ENCODE measurements at places on chromosomes 12 and 14. TPM values are rescaled to one million over a fixed set of nuclear protein-coding genes. Genes with fewer than 3 reads are reported as not detected.

GRCh38 chr12:89417246-89417977 is 65.1 kb upstream of the DUSP6 start:
- H3K4me3 ChIP-seq, result no peak overlapping the region
- peak; percentile 50 for DNase-seq
- no peak overlapping the region for H3K27ac ChIP-seq
- H3K36me3 ChIP-seq, result no peaks in the 10 kb centered on the region
- peaks cover 29% of the 10 kb centered on the region for H3K4me1 ChIP-seq

Gene IQSEC3
- total RNA-seq, result 2.7 TPM

GRCh38 chr12:85779768-85780167 is 56.4 kb downstream of the RASSF9 start:
- no peak overlapping the region for H3K4me3 ChIP-seq
- H3K27ac ChIP-seq, result no peak overlapping the region
- no peaks in the 10 kb centered on the region for H3K4me1 ChIP-seq
- DNase-seq, result no peak
- no peaks in the 10 kb centered on the region for H3K36me3 ChIP-seq

DNA sequence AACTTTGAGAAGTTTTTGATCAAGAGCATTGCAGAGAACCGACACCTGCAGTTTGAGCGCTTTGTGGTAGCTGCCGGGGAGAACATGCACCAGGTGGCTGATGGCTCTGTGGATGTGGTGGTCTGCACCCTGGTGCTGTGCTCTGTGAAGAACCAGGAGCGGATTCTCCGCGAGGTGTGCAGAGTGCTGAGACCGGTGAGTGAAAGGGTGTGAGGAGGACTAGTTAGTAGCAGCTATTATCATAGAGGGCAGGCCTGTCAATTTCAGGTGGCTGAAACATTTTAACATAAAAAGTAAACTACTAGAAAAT is 27.0 kb upstream of the HIGD1C start:
- peaks cover 46% of the 10 kb centered on the region for H3K4me1 ChIP-seq
- H3K4me3 ChIP-seq, result peak overlapping the region; percentile 28
- DNase-seq, result no peak
- no peaks in the 10 kb centered on the region for H3K36me3 ChIP-seq
- H3K27me3 ChIP-seq, result no peaks in the 10 kb centered on the region

- H3K36me3 ChIP-seq, result no peaks in the 10 kb centered on the region
- no peak for DNase-seq
- no peaks in the 10 kb centered on the region for H3K27me3 ChIP-seq
Measured at GRCh38 chr14:32710231-32710671, 228.4 kb upstream of the NPAS3 start.

DNA sequence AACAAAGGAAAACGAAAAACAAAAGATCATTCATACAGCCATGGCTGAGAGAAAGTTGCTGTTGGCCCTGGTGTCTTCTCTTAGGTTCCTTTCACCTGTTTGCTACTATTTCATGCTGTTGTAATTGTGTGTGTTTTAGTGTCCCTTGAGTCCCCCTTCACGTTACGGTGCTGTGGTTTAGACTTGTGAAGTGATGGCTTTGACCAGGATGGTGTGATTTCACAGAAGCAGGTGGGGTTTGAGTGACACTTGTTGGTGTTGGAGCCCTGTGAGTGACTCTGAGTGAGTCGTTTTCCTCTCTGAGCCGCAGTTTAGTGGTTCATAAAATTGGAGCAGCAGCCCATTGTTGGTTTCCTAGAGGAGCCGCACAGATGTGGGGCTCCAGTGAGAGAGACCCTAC is 635.4 kb downstream of the VRK1 start:
- no peak for DNase-seq
- no peaks in the 10 kb centered on the region for H3K36me3 ChIP-seq
- H3K4me1 ChIP-seq, result no peaks in the 10 kb centered on the region
- H3K27me3 ChIP-seq, result no peaks in the 10 kb centered on the region
- no peak overlapping the region for H3K4me3 ChIP-seq

Gene FAIM2
- 0.06 TPM for total RNA-seq

- no peaks in the 10 kb centered on the region for H3K36me3 ChIP-seq
- H3K27me3 ChIP-seq, result no peaks in the 10 kb centered on the region
- no peak overlapping the region for H3K27ac ChIP-seq
- H3K4me3 ChIP-seq, result no peak overlapping the region
- no peaks in the 10 kb centered on the region for H3K4me1 ChIP-seq
Measured at GRCh38 chr12:15538881-15539280, 216.6 kb downstream of the PTPRO start.

DNA sequence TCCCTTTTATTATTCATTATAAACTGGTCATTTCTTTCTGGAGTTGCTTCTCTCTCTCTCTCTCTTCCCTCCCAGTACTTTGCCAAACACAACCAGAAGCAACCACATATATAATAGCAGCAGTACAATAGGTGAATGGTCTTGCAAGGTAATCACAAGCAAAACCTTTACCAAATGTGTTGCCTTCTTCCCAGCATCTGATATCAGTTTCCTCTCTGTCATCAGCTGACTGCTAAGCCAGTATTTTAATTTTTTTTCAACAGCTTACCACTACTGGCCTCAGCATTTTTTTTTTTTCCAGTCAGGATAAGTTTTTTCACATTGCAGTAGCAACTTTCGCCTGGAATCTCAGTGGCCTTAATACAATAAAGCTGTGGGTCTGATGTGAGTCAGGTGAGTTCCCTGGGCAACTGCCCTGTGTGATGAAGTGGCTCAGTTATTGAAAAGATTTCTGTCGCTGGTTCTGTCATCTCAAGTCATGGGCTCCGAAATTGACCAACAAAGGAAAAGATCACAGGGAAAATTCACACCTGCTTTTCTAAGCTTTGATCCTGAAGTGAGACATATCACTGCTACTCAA is 282.5 kb upstream of the AMIGO2 start:
- H3K27ac ChIP-seq, result no peak overlapping the region
- H3K27me3 ChIP-seq, result no peaks in the 10 kb centered on the region
- no peak for DNase-seq
- no peaks in the 10 kb centered on the region for H3K4me1 ChIP-seq
